ENCODE measurements at places on chromosomes 7 and 10.
A peak's percentile ranks its signal among the peaks of the same experiment; 100 is the strongest.

GRCh38 chr10:47078393-47079203 is 167.4 kb downstream of the PTPN20 start:
- DNase-seq = no peak

GRCh38 chr7:112079122-112079521 is 127.1 kb downstream of the DOCK4 start:
- no peak for DNase-seq

GRCh38 chr7:9204571-9204970 is 771.2 kb downstream of the NXPH1 start:
- DNase-seq = no peak

DNA sequence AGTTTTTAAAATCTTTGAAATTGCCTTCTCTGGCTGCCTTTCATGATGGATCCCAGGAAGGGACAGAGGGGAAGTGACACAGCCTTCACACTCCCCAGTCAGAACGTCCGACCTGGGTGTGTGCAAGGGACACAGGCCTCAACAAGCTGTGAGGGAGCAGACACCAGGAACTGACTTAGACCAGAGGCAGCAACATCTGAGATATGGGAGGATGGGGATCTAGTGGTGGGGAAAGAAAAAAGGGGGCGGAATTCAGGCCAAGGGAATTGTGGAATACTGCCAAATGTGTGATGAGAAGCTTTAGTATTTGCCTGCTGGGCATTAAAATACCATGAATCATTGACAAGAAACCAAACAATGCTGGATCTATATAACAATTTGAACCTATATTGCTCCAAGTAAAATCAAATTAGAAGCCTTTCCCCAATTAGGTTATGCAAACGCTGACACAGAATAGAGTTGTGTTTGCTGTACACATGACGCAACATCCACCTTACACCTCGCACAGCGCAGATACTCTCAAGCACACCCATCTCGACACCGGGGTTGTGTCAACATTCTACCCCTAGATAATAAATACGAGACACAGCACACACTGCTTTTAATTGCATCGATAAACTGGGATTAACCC is 17.2 kb upstream of the MNX1 start:
- no peak for DNase-seq

DNA sequence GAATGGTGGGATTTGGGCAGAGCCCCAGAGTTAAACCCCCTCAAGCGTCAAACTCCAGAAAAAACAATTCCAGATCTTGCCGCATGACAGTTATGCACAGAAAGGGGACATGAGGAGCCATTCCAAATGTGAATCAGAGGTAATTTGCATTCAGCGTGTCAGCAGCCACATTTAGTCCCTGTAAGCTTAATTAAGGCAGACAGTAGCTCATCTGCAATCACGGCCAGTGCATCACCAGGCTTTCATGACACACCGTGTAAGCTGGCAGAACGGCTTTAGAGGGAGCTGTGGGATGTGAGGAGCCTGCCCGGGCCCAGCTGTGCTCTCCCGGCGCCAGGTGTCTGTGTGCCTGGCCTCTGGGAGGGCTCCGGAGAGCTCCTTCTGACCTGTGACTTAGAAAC is 18.7 kb upstream of the PRKAG2 start:
- DNase-seq = no peak

GRCh38 chr7:2921653-2922347 is 77.7 kb upstream of the GNA12 start:
- no peak for DNase-seq

DNA sequence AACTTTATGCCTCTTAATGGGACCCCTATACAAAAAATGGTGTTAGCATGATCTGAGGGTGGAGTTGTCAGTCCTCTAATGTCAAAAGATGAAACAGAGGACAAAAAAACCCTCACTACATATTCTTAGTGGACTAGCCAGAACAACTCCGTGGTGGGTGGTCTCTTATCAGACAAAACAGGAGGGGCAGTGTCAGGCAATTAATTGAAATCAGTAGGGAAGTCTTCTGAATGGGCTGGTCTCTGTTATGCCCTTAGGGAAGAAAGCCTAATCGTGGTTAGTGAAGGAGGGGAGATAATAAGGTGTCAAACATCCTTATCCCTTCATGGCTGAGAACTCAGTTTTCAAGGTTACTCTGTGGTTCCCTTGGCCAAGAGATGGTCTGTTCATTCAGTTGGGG is 909.4 kb downstream of the GRID1 start:
- no peak for DNase-seq

DNA sequence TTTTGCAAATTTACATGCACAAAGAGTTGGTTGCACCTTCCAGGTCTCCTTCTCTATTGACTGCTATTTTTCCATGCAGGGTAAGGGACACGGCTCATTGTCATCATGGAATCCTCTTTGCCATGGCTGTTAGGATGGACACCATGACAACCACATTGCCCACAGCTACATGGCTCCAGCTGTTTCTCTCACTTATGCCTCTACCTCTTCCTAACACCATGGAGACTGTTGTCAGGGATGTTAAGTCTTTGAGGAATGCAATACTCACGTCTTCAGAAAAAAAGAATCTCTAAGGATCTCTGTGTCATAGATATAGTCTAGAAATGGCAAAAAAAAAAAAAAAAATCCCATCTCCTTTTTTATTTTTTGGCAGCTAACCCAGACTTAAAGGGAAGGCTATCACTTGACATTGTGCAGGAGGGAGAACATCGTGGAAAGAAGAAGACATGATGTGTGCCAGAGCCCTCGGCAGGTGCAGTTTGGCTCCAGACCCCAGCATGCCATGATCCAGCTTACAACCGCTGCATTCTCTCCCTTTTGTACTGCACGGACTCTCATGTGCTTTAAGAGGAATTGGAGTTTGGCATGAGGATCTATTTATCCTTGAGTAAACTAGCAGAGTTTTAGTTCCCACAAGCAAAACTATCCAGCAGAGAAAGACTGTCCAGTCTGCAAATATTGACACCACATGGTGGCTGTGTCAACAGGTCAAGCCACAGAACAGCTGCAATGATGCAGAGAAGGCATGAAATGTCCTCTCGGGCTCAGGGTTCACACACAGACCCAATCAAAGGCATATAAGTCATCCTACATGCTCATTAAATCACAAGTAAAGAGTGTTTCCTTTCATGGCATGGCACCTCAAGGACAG is 70.8 kb downstream of the FRMD4A start:
- DNase-seq = no peak

- peak; percentile 19 for DNase-seq
Measured at GRCh38 chr10:44300666-44301649, 83.9 kb downstream of the CXCL12 start.

GRCh38 chr7:111654343-111654742 is 92.1 kb upstream of the IMMP2L start:
- DNase-seq = no peak

- no peak for DNase-seq
Measured at GRCh38 chr7:84256571-84256971, 62.0 kb upstream of the SEMA3A start.

GRCh38 chr7:25812086-25812850 is 339.7 kb upstream of the NFE2L3 start:
- no peak for DNase-seq

- no peak for DNase-seq
Measured at GRCh38 chr10:11237571-11237970, 219.9 kb downstream of the CELF2 start.

- no peak for DNase-seq
Measured at GRCh38 chr7:65247491-65247890, 126.2 kb upstream of the ZNF92 start.

DNA sequence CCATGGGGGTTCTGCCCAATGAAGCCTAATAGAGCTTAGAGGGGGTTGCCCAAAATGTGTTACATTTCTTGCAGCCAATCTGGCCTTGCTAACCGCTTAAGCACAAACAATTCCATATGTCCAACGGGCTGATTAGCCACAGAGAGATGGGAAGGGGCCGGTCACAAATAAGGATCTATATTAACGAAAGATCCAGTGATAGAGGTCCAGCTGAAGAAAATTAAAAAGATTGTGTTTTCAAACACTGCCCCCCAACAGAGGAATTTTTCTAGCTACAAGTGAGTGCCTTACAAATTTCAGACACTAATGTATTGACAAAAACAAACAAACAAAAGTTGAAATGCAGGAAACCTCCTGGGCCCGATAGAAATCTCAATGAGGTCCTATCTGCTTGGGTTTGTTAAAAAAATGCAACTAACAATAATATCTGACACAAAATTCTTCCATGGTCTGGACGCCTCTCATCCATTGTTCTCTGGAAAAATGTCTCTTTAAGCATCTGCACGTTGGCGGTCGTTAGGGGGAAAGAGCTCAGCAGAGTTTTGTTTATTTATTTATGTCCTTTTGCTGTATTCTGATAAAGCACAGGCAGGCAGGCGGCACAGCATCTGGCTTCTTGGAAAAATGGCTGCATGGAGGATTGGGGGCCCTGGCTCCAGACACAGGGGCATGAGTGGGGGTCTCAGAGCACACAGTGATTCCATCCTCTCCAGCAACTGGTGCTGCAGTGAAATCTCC is 402.0 kb downstream of the RPS24 start:
- DNase-seq = no peak

DNA sequence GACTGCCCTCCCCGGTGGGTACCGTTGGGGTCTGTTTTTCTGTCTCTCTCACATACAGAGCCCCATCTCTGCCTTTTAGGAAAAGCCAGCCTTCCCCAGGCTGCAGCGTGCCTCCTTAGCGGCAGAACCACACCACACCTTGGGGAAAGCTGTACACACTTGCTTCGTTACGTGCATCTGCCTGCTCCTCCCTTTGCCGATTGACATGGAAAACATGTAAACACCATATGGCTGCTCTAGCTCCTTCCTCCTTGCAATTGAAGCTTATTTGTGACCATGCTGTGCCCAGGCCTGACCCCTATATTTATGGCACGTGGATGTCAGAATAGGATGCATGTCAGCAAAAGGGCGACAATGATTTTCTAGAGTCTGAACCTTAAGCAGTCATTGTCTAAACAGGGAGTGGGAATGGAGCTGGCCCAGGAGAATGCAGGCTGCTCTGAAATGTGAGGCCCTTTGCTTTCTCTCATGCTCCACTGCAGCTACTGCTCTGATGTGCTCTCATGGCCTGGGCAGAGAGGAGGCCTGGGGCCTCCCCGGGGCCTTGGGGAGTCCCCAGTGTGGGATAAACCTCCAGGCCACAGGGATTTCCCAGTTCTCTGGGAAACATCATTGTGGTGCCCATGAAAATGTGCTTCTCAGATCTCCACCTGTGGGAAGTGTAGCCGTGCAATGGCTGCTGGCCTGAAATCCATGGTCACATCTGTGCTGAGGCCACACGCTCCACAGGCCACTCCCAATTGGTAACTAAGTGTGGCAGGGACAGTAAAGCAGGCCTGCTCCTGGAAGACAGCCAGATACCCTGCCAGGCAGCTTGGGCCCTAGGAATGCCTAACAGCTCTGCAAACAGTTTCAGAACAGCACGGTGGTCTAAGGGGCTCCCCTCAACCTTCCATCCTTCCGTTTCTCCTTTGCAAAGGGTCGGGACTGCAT is 18.6 kb downstream of the PDE6C start:
- no peak for DNase-seq

DNA sequence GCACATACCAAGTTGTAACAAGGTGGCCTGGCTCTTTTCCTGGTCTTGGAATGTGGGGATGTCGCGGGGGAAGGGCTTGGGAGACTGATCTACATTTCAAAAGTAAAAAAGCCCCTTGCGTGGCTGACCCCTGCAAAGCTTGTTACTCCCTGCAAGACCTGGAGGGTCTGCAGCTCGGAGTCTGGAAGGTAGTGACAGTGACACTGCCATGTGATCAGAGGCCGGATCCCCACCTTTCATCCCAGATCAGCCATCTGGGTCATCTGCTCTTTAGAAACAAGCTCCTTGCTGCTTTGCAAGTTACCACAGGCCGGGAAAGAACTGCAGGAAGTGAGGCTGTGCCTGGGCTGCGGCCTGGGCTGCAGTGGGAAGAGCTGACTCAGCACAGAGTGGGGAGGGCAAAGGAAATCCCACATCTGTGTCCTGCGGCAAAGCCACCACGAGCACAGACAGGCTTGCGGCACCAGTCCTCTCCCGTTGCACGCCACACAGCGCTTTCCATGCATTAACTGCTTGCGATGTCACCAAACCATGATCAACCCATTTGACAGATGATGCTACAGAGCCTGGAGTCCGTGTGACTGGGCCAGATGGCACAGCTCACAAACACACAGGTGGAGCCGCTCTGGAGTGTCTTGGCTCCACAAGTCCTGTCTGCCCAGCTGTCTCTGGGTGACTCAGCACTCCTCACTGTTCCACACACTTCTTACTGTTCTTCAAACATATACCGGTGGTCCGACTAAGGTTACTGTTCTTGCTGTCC is 97.7 kb downstream of the SH3PXD2A start:
- no peak for DNase-seq

- no peak for DNase-seq
Measured at GRCh38 chr10:1858048-1858447, 120.7 kb upstream of the ADARB2 start.
